ENCODE measurements at places on chromosomes 5 and 9.

- DNase-seq, result no peak
These were observed 17.2 kb upstream of the AFAP1L1 start for GRCh38 chr5:149254506-149254905.

GRCh38 chr9:2623288-2624050 lies 1.9 kb downstream of the VLDLR start:
- no peak for DNase-seq

DNA sequence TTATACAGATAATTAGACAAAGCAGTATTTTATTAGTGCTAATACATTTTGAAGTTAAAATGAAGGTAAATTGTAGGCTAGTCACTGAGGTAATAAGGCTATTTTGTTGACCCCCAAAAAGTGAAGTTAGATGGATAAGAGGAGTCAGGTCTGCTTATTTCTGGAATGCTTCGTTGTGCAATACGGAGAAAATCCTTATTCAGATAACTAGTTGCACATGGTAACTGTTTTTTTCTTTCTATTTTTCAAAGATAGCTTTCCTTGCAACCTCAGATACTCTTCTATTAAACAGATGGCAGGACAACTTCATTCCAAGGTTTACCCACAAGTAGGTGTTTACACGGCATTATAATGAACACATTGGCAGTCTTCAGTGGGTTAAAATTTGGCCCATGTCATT lies 101.1 kb downstream of the TMEM174 start:
- no peak for DNase-seq

DNA sequence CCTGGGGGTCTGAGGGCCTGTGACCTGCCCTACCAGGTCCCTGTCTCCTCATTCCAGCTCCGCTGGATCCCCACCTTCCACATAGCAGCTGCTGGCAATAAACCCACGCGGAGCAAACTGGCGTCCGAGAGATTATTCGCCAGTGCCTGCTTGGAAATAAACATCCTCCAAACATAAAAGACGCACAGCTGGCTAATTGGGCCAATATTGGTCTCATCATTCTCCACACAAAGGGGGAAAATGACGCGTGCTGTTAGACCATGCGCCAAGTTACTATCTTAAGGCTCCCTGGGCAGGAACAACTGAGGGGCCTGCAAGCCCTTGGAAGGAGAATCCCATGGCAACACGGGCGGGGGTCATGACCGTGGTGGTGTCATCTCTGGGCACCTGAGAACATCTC lies 73.3 kb upstream of the SARDH start:
- DNase-seq, result no peak

- DNase-seq, result no peak
These were observed 62.1 kb downstream of the SVEP1 start for GRCh38 chr9:110517483-110517882.

DNA sequence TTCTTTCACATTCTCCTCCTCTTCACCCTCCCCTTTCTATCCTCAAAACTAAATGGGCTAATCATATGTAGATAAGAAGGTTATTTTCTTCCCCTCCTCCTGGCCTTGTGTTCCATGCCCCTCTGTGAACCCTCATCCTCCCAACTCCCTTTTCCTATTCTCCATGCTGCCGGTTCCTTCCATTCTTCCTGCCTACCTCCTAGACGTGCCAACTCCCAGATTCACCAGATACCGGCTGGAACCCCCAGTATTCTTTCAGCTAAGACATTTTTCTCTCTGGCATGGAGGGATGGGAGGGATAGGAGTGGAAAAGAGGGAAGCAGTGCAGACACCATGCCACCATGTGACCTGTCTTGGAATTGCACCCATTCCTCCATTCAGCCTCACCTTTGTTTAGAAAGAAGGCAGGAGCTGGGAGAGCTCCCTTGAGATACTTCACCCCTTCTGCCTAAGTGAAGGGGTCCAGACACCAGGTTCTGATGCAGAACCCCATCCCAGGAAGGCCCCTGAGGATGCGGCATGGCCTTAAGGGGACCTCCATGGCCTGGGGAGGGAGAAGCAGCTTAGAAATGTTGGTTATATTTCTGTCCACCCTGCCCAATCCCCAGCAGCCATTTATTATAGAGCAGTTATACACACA lies 4.8 kb downstream of the DNAJB5 start:
- DNase-seq, result no peak

GRCh38 chr5:10853154-10853553 lies 92.1 kb upstream of the DAP start:
- no peak for DNase-seq

- DNase-seq, result no peak
These were observed 510.1 kb downstream of the NR2F1-AS1 start for GRCh38 chr5:93070938-93071337.

DNA sequence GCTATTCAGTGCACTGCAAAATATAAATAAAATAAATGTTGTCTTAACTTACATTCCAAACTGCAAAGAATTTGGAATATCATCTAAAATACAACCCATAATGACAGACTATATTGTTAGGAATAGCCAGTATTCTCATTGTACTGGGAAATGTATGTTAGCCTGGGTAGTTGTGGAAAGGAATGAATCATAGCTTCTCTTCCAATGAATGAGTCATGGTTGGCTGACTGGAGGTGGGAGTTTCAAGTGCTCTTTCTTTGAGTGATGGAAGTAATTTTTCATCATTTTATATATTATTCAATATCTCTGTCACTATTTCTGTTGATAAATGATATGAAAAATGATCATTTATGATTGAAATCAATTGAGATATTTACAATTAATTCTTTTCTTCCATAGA lies 158.6 kb upstream of the ARRDC3 start:
- DNase-seq, result no peak
